ENCODE measurements at places on chromosomes 2 and 18.
A peak's percentile ranks its signal among the peaks of the same experiment; 100 is the strongest.

DNA sequence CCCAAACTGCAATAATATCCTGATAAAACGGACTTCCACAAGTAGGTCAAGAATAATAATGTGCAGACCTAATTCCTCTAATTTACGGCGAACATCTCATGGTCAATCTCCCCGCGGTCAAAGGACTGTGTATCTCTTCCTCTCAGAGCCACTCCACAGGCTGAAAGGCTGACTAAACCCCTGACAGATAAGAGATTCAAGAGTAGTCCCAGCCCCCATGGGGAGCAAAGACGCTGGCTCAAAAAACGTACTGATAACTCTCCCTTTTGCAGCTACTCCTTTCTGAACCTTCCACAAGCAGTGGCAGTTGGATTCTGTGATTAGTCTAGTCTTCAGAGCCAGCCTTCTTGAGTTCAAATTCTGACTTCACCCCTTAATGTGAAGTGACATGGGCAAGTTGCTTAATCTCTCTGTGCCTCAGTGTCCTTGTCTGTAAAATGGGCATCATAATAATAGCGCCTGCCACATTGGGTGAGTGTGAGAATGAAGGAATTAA lies 19.7 kb upstream of the IL18R1 start:
- H3K27me3 ChIP-seq = no peaks in the 10 kb centered on the region
- no peak overlapping the region for H3K4me3 ChIP-seq
- no peak for DNase-seq

DNA sequence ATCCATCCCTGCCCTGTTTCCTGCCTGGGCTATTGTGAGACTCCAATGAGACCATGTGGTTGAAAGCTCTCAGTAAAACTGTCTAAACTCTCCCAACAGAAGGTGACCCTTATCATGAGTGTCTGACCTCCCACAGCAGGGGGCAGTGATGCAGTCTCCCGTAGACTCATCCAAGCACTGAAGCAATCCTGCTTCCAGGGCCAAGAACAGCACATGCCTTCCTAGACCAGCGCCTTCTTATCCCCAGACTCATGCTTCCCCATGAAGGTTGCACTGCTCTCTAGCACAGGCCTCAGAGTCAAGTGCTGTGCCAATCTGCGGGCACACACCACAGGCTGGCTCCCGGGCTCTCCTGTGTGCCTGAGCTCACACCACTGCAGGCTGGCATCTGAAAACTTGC lies 112.3 kb downstream of the TNS1 start:
- no peaks in the 10 kb centered on the region for H3K4me1 ChIP-seq
- H3K27ac ChIP-seq = peak overlapping the region; percentile 56
- H3K36me3 ChIP-seq = no peaks in the 10 kb centered on the region

- no peaks in the 10 kb centered on the region for H3K4me1 ChIP-seq
- no peaks in the 10 kb centered on the region for H3K27me3 ChIP-seq
Measured at GRCh38 chr2:233853883-233854240, 473 bp downstream of the HJURP start.

- H3K27ac ChIP-seq = no peak overlapping the region
- no peak for DNase-seq
- H3K4me1 ChIP-seq = no peaks in the 10 kb centered on the region
- no peaks in the 10 kb centered on the region for H3K36me3 ChIP-seq
- H3K27me3 ChIP-seq = no peaks in the 10 kb centered on the region
- no peak overlapping the region for H3K4me3 ChIP-seq
Measured at GRCh38 chr2:9991829-9992273, 40.4 kb downstream of the GRHL1 start.

GRCh38 chr2:46574457-46575355 lies 95.3 kb downstream of the TMEM247 start:
- H3K36me3 ChIP-seq = no peaks in the 10 kb centered on the region
- peaks cover 8% of the 10 kb centered on the region for H3K4me1 ChIP-seq
- no peaks in the 10 kb centered on the region for H3K27me3 ChIP-seq
- no peak overlapping the region for H3K27ac ChIP-seq
- no peak overlapping the region for H3K4me3 ChIP-seq

- H3K36me3 ChIP-seq = no peaks in the 10 kb centered on the region
- no peak overlapping the region for H3K27ac ChIP-seq
- H3K4me1 ChIP-seq = no peaks in the 10 kb centered on the region
- H3K4me3 ChIP-seq = no peak overlapping the region
- H3K27me3 ChIP-seq = no peaks in the 10 kb centered on the region
Measured at GRCh38 chr18:55268151-55268601, 308.9 kb upstream of the CCDC68 start.

All from uterus (tissue), 4 donors.